ENCODE measurements at places on chromosomes 3 and 15.

DNA sequence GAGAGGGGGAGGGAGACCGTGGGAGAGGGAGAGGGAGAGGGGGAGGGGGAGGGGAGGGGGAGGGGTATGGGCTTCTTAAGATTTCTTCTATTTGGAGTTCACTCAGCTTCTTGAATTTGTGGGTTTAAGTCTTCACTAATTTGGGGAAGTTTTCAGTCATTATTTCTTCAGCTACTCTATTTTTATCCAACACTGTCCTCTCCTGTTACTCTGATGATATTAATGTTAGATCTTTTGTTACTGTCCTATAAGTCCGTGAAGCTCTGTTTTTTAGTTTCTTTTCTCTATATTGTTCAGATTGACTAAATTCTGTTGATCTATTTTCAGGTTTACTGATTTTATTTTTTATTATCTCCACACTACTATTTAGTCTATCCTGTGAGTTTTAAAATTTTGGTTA lies 351.5 kb upstream of the TPM1 start:
- DNase-seq: no peak

DNA sequence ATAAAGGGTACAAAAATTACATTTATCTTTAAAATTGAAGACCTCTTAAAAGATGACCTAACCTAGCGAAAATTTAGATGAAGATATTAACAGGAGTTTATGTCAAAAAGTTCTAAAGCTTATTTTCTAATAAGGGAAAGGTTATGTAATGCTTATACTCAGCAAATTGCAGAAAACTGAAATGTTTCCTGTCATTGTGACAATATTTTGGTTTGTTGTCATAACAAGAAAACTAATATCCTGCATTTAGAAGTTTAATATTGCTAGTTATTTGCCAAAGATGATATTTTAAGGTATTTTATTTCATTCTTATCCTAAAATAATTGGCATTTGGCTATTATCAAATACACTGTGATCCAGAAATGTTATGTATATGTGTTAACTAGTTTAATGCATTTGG lies 294.5 kb downstream of the C3orf38 start:
- DNase-seq: no peak

- DNase-seq: no peak
Measured at GRCh38 chr15:89625716-89626115, 29.6 kb downstream of the KIF7 start.

- no peak for DNase-seq
Measured at GRCh38 chr3:132288357-132288756, 28.9 kb upstream of the ACP3 start.

DNA sequence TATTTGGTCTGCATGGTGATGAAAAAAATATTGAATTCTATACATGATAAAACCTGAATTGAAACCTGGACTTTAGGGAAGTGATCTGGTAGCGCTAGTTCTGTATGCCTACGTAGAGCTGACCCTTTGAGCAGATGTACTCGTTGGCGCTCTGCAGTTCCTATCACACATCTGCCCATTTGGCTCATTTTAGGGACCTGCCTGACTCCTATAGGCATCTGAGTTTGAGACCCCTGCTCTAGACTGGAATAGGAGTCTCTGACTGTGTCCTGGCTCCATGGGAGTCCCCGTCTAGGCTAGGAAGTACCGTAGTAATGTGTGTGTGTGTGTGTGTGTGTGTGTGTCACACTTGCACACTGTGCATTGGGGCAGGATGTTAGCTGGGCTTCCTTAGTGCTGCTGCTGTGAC lies 21.2 kb downstream of the STARD5 start:
- no peak for DNase-seq

DNA sequence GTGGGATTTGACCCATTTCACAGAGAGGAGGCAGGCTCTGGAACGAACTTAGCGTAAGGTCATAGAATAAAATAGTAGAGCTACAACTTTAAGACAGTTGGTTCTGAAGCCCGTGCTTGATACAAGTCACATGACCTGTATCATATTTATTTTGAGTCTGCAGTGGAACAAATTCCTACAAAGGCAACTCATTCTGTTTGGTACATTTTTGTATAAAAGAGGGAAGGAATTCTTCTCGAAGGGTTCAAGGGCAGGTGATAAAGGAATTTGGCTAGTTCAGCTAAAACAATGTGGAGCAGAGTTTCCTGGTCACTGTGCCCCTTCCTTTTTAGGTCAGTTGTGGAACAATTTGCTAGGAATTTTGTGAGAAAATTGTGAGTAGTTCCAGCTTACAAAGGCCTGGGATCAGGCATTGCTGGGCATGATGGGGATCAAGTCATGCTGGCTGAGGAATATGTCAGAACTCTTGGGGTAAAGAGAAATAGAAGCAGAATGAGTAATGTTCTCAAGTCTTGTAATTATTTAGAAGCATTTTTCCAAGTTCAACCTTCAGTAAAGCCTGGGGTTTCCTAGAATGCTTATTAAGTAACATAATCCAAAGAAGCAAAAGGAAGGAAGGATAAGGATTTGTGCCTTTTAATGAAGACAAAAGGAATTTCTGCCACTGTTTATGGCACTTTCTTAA lies 19.1 kb downstream of the USP3 start:
- no peak for DNase-seq

- no peak for DNase-seq
Measured at GRCh38 chr15:82137261-82137660, 91.4 kb upstream of the MEX3B start.

GRCh38 chr15:69888406-69888805 lies 209.3 kb downstream of the TLE3 start:
- DNase-seq: no peak

DNA sequence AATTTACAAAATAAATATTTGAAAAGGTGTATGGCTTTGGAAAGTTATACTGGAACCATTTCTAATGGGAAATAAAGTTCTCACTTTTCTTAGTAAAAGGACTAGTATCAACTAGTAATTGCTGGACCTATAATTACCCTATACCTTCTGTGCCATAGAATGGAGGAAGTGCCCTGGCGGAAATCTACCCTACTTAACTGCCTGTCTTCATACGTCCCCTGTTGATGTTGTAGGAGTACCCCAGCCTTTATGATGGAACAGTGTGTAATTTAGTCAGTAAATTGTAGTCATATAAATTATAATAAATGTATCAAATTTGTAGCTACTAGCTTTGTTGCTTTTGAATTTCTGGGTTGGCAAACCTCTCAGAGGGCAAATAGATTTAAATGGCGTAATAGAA lies 149.9 kb downstream of the LPP start:
- no peak for DNase-seq

DNA sequence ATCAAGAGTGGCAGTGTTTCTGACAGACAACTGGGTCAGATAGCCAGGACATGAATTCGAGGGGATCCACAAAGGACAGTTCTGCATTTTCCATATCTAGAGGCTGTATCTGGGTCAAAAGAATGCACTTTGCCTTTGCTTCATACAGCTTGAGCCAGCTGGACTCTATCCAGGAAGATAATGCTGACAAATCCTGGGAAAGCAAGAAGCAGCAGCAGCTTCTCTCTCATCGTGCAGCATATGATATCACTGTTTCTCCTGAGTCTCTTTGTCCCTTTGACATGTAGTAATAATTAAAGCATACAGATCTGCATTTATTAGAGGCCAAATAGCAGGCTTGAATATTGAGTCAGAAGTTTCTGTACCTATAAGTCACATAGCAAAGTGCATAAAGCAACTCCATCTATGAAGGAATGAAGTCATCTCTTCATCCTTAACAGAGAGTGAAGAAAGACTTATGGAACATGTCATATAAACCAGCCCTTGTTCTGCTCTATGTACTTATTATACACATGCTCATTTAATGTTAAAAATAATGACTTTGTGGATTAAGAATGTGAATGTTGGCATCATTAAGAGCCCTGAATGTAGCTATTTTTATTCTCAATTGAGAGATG lies 236.8 kb upstream of the GBE1 start:
- no peak for DNase-seq

- no peak for DNase-seq
Measured at GRCh38 chr3:114886905-114887304, 260.2 kb downstream of the ZBTB20 start.

GRCh38 chr3:32699429-32699828 lies 14.4 kb downstream of the CNOT10 start:
- DNase-seq: no peak

DNA sequence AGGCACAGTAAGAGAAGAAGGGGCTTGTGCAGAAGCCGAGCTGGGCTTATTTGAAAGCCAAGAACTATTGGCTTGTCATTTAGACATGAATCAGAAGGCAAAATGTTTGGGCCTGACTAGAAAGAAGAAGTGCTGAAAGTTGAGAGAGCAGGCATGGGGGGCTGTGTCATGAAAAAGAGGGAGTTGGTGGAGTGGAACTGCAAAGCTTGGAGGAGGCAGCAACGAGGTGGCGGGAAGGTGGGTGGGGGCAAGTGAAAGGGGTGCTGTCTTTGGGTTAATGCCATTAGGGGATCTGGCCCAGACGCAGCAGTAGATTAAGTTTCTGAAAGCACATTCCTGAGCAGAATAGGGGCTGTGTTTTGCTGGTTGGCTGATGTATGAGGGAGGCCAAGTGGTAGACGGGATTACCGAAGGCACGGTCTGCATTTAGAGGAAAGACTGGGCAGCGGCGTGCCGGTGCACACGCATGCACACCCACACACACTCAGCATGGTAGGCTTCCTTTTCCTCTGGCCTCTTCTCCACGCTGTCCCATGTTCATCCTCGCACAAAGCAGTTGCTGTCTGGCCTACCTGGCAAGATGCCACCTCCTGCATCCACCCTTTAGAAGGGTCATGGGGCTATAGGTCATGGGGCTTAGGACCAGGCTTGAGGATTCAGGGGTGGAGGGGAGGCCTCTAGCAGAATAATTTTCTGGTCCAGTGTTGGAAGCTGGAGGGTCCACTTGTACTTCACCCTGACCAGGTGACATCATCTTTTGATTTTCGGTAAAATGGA lies 43.0 kb downstream of the BOC start:
- peak; percentile 76 for DNase-seq

DNA sequence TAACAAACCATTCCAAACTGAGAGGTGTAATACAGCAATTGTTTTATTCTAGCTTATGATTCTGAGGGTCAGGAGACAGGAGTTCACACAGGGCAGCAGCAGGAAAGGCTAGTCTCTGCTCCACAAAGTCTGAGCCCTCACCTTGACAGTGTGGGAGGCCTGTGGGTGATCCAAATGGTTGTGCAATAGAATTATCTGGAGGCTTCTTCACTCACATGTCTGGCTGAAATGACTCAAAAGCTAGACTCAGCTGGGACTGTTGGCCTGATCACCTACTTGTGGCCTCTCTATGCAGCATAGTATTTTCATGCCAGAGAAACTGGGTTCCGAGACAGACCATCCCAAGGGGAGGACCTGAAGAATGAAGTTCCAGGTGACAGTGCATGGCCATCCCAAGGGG lies 233.9 kb upstream of the UBE2E2 start:
- no peak for DNase-seq
